Calu3 (cell line): ENCODE measurements at places on chromosomes 11 and 22. TPM values are rescaled to one million over a fixed set of nuclear protein-coding genes. Genes with fewer than 3 reads are reported as not detected.

- no peak for DNase-seq
Measured at GRCh38 chr11:6079463-6079862, 28.0 kb upstream of the OR56B4 start.

DNA sequence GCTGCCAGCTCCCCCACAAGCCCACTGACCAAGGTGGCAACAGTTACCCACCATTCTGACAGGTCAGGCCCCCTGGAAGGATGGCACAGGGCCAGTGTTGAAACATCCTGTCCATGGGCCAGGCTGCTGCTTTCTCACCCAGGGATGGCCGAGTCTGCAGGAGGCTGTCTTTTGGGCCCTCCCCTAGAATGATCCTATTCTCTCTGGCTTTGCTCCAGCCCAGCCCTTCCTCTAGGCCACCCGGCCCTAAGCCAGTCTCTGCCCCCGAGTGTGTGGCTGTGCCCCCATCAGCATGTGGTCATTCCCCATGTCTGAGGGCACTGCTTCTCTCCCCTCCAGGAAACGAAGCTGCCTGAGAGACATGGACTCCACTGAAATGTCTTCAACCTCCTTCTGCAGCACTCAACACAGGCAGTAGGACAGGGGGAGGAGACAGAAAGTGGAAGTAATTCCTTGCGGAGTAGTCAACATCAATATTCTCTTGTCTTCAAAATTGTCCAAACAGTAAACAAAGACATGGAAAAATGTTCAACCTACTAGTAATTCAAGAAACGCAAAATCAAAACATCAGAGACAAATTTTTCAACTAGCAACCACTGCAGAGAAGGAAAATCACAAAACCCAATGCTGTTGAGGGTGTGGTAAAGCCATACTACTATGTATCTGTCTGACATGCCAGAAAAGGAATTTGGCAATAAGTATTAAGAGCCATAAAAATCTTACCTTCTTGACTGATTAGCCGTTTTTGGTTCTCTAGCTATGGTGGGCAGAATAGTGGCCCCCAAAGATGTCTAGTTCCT lies 5.1 kb upstream of the SCARF2 start:
- DNase-seq: no peak

DNA sequence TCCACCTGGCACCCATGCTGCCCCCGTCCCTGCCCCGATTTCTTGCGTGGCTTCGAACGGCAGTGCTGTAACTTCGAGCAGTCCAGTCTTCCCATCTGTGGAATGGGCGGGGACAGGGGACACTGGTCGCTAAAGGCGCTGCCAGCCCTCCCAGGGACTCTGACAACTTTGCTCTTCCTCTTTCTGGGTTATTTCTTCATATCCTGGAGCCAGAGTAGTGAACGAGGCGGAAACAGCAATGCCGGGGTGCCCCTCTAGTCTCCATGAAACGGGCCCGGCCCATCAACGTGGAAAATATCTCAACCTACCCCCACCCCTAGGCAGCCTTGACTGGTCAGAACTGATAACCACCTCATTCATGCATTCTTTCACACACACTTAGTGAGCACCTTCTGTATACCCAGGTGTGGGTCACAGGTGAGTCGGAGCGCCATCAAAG lies 42.8 kb downstream of the TRIOBP start:
- no peak for DNase-seq

- DNase-seq: no peak
Measured at GRCh38 chr22:45544588-45545170, 42.0 kb downstream of the FBLN1 start.

GRCh38 chr11:6397156-6397555 lies 6.9 kb downstream of the SMPD1 start:
- no peak for DNase-seq

DNA sequence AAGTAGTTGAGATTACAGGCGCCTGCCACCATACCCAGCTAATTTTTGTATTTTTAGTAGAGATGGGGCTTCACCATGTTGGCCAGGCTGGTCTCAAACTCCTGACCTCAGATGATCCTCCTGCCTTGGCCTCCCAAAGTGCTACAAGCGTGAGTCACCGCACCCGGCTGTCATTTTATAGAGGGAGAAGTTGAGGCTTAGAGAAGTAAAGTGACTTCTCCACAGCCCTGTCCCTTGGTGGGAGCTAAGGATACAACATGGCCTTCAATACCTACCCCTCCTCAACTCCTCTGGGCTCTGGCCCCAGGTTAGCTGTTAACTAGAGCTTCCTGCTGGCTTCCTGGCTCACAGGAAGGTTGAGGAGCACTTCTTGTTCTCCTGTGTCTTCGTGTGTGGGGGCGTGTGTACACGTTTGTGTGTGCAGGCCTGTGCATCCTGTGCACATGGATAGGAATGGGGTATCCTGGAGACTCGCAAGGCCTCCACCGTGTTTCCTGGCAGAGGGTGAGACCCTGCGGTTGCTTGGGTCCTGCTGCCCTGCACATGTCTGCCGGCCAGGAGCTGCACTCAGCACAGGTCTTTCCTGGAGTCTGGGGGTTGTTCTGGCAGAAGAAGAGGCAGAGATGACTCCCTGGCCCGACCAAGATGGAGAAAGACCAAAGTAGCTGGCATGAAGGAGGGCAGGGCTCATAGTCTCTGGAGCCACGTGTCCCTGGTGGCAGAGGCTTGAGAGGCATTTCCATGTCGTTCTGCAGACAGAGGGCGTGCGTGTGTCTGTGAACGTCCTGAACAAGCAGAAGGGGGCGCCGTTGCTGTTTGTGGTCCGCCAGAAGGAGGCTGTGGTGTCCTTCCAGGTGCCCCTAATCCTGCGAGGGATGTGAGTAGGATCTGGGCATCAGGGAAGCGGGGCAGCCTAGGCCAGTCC lies 2.4 kb downstream of the SIDT2 start:
- peak; percentile 18 for DNase-seq

DNA sequence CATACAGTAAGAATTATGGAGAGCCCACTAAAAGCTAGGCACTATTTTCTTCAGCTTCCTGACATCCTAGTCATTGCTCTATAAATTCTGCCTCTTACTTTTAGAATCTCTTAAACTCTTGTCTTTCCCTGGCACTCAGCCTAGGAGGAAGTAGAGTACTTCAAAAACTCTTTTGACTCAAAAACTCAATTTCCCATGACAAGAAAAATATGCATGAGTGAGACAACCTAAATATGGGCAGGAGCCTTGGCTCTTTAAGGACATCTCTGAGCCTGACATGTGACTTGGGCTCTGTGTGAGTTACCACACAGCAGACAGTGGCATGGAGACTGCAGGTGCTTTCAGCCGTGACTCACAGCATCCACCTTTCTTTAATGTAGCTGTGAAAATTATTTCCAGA lies 97.5 kb upstream of the CCDC179 start:
- DNase-seq: peak; percentile 11

DNA sequence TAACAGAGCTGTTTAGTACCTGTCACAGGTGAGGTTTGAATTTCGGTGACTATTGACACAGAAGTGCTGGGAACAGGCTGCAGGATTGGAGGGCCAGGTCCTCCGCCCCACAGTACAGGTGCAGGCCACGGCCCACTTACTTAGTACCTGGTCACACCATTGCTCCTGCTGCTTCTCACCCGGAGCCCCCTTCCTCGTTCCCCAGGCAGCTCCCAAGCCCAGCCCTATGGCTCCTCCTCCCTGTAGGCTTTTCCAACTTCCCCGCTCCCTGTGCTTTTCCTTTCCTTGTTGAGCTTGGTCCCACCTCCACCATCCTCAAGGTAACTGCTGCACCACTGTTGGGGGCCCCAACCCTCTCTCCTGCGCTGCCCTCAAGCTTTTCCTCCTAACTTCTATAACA lies 27.9 kb upstream of the ANO1 start:
- no peak for DNase-seq

DNA sequence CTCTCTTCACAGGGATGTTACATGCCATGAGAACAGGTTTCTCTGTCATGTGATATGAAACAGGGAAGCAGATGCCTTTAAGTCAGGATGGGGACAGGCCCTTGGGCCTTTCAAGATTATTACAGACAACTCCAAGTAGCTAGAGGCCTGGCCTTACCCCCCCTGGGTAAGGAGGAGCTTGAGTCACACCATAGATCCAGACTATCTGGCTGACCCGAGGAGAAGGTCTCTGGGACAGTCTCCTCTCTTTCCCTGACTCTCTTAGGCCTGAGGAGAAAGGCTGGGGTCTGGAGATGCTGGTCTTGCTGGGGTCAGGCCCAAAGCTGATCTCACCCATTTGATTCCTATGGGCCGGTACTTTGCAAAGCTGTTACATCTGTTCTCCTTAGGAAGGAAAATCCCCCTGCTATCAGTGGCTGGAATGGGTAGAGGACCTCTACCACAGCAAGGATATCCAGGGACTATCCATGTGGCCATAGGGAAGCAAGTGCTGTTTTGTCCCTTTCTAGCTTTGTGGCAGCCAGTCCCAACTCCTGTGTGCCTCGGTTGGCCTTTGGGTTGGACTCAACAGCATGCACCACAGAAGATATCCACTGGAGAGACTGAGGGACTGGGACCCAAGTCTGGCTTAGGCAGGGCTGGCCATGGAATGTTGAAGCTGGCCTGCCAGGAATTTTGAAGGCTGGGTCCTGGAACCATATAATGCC lies 25.2 kb downstream of the RELT start:
- no peak for DNase-seq

DNA sequence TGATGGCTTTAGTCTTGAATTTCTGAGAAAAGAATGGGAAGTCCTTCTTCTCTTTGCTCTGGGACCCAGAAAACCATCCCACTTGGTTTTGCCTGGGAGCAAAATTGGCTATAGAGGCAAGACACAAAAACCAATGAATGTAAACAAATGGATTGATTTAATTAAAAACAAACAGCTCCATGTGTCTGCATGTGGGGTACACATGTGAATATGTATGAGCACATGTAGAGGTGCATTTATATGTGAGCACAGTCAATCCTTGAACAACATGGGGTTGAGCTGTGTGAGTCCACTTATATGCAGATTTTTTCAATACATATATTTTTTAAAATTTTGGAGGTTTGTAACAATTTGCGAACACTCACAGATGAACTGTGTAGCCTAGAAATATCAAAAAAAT lies 87.2 kb downstream of the CCDC81 start:
- DNase-seq: no peak

DNA sequence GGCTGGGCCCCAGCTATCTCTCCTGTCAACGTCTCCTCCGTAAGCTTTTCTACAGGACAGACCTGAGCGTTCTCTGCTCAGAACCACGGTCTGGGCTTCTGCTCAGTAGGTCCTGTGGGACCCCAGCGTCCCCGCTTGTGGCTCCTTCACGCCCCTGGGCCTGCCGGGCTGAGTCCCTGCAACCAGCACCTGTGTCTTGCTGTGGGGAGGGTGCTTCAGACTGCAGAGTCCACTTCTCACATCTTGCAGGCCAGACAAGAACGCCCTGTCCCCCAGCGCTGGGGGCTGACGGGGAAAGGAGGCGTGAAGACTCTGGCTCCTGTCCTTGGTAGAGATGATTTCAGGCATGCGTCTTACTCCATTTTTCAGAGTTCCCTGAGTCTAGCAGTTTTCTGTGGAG lies 1480.8 kb downstream of the BRD1 start:
- no peak for DNase-seq

DNA sequence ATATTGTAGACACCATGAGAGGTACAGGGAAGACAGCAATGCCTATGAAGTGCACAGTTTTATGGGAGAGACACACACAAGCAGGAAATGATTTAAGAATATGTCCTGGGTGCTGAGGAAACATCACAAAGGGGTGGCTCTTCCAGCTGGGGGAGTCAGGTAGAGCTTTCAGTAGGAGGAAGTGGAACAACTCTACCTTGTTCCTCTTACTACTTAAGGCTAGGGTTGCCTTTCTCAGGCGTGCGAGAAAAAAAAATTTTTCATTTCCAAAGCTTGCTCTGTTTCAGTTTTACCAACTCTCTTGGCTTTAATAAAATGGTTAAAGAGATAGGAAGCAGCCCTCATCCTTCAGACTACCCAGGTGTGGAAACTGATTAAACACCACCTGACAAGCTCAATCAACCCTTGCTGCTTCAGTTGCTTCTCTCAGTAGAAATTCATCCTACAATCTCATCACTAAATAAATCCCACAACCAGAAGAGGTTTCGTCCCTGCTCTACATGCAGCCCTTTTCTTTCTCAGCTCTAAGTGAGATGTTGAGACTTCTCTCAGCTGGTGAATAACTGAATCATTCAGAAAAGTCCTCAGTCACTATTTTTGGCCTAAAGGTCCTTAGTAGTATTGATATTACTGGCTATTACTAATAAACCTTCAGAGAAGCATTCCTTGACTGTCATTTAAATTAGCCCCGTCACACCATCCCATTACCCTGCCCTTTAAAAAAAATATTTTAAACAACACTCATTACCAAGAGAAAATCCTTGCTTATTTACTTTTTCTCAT lies 5.9 kb downstream of the ABTB2 start:
- no peak for DNase-seq

DNA sequence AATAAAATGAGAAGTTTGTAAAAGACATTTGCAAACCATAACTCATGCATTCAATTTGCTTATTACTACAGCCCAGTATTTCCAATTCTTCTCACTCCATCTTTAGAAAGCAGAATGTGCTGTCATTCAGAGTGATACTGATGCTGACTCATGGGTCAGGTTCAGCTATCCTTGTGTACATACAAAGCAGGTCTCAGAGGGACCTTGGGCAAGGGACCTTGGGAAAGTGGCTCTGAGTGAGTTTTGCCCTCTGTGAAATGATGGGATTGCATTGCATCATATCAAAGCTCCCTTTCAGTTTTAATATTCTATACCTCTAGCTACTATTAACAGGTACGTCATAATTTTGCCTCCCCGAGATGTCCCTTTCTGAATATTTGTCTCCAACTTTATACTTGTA lies 848.7 kb downstream of the OPCML start:
- no peak for DNase-seq

- no peak for DNase-seq
Measured at GRCh38 chr22:26857169-26857568, 199.8 kb downstream of the MIAT start.

DNA sequence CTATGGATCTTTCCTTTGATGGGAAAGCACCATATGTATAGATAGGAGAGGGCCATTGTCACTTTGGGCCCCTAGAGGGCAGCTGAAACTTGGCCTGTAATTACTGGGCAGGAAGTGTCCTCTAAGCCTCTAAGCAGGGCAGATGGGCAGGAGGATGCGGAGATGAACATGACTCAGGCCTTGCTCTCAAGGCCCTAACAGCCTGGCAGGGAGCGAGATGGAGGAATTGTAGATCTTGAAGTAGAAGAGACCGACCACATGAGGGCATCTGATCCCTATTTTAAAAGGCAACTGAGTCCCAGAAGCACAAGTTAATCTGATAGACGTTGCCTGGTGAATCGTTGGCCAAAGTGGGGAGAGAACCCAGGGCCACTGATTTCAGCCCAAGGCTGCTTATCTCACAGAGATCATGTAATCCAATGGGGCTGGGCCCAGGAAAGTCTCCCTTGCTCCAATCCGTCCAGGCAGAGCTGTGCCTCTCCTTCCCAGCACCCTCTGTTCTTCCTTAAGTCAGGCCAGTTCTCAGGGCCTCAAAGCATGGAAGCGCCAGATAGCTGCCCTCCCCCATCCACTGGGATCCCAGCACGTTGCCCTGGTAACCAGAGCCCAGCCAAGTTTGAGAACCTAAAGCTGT lies 2.5 kb upstream of the SEPTIN3 start:
- peak; percentile 45 for DNase-seq

GRCh38 chr11:73249304-73249703 lies 22.8 kb upstream of the P2RY6 start:
- no peak for DNase-seq

KCNK7 gene
- total RNA-seq: 1.2 and 1.4 TPM in 2 replicates

CDKN1C gene
- 2.2 and 2.4 TPM in 2 replicates for total RNA-seq

CRYBA4 gene
- not detected in 2 replicates for total RNA-seq

PKDREJ gene
- 0.05 TPM in 1 of 2 replicates, not detected in the other for total RNA-seq

OR10A3 gene
- not detected in 2 replicates for total RNA-seq

PTPN5 gene
- total RNA-seq: not detected in 2 replicates

MUC15 gene
- not detected in 2 replicates for total RNA-seq
